ENCODE measurements at places on chromosomes 1 and 21. TPM values are rescaled to one million over a fixed set of nuclear protein-coding genes. Genes with fewer than 3 reads are reported as not detected.
A peak's percentile ranks its signal among the peaks of the same experiment; 100 is the strongest.

Gene CD244
- polyA plus RNA-seq, result 0.49 TPM

DNA sequence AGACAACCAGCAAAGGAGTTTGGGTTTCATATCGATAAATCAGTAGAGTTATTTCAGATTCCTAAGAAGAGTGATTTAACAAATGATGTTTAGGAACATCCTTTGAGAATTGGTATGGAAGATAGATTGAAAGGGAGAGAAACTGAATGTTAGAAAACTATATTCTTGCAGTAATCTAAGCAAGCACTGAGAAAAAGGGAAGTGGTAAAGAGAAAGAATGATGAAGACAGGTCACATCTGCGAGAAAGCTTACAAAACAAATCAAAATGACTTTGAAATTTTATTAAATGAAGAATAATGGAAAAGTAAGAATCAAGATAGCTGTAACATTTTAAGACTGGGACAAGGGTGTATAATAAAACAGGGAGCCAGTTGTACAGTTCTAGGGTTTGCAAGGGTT is 177.0 kb downstream of the HS2ST1 start:
- no peak for DNase-seq

- no peak for DNase-seq
Measured at GRCh38 chr1:101704895-101705294, 291.8 kb downstream of the OLFM3 start.

- no peak for DNase-seq
Measured at GRCh38 chr1:47449822-47450552, 12.1 kb downstream of the FOXD2 start.

GRCh38 chr1:185733818-185734735 is at the start of gene HMCN1:
Gene HMCN1 (plus strand): TSS chr1:185734391. CDS start chr1:185734780, 389 bp downstream.
- peak; percentile 77 for DNase-seq

DNA sequence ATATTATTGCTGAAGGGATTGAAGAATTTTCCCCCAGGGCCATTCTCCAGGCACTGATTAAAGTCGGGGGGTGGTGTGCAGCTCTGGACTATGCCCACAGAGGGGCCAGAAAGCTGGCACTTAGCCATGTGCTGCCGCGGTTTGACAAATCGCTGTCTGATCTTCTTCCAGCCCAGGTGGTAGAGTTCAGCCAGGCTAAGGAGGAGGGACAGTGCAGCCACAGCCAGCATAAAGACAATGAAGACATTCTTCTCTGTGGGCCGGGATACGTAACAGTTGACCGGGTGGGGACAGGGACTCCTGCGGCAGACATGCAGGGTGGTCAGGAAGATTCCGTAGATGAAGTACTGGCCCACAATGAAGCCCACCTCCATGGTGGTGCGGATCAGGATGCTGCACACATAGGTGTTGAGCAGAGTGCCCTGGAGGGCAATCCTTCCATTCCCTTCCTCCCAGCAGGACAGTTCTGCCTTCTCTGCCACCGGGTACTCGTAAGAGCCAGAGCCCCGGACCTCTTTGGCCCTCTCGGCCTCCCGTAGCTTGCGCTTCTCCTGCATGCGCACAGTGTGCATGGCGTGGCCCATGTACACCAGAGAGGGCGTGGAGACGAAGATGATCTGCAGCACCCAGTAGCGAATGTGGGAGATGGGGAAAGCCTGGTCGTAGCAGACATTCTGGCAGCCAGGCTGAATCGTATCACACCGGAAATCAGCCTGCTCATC is 1.9 kb downstream of the GJA5 start:
- DNase-seq, result no peak

Gene OR2T35
- not detected for polyA plus RNA-seq

- DNase-seq, result no peak
Measured at GRCh38 chr1:226702318-226702956, 36.6 kb downstream of the ITPKB start.

- no peak for DNase-seq
Measured at GRCh38 chr21:45735259-45736000, 91.9 kb downstream of the PCBP3 start.

Gene CYP4B1
- polyA plus RNA-seq, result 0.28 TPM

- no peak for DNase-seq
Measured at GRCh38 chr1:90902672-90903071, 119.2 kb downstream of the ZNF644 start.

DNA sequence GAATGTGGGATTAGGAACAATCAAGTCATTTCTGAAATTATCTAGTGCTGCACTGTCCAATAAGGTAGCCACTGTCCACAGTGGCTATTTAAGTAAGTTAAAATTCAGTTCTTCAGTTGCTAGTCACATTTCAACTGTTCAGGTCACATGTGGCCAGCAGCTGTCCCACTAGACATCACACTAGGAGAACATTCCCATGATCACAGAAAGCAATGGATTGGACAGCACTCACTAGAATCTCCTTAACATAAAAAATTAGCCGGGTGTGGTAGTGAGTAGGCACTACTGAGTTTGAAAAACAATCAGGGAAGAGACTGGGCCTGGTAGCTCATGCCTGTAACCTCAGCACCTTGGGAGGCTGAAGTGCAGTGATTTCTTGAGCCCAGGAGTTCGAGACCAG is 33.6 kb downstream of the NUP133 start:
- no peak for DNase-seq

DNA sequence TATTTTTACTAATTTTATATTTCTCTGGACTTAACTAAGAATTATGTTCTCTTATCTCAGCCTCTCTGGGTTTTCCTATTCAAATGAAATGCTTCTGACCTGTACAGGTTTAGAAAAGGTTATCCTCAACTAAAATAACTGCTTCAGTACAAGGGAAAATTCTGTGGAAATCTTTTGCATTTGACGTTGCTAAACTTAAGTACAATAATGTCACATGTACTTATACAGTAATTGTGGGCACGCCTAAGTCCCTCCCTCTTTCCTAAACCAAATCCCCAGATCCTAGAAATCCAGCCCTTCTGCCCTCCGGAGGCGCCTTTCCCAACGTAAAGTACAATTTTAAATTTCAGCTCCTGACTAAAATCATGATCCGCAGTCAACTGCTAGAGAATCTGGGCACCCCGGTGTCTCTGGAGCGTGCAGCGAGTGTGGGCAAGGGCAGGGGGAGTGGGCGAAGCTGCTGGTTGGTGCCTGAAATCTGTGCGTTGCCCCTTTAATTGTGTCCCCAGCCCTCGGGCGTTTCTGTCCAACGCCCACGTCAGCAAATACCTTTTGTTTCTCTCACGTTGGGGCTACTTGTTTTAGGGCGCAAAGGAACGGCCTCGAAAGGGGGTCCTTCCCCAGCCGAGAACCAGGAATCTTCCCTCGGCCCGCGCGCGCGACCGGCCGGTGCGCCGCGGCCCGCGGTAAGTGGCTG is at the start of gene ZBTB8A:
ZBTB8A (plus strand) TSS at position 541 of the 697 bp plus-strand sequence. CDS start 53,505 bp downstream, outside the sequence.
- DNase-seq, result peak; percentile 47

DNA sequence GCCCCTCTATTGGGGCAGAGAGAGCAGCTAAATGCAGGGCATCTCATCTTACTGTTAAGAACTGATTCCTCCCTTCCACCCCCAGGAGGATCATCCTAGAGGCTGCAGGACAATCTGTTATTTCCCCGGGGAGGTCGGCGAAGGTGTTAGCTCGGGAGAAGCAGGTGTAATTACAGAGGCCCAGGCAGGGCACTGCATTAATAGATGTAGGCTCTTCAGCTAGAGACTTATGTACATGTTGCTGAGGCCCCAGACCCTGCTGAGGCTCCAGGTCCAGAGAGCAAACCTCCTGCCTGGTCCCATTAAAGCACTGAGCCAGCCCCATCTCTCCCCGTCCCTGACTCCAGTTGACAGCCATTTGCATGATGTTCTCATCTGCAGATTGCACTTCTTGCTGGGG is 320.3 kb upstream of the VAMP3 start:
- no peak for DNase-seq

Gene DTL
- 10.0 TPM for polyA plus RNA-seq

Gene RGSL1
- not detected for polyA plus RNA-seq

GRCh38 chr1:2859219-2859880 is 57.9 kb upstream of the TTC34 start:
- no peak for DNase-seq

- DNase-seq, result peak; percentile 69
Measured at GRCh38 chr1:21261551-21262292, 28.5 kb downstream of the ECE1 start.

Gene GUCA2B
- polyA plus RNA-seq, result not detected

- peak; percentile 73 for DNase-seq
Measured at GRCh38 chr1:115373305-115373704, 35.3 kb upstream of the NGF start.

Gene SLC50A1
- polyA plus RNA-seq, result 20.1 TPM

GRCh38 chr21:15514073-15514946 is 215.5 kb upstream of the USP25 start:
- DNase-seq, result no peak

Gene CLDN17
- polyA plus RNA-seq, result not detected

Gene RNPEP
- 24.0 TPM for polyA plus RNA-seq

Gene SFN
- 0.42 TPM for polyA plus RNA-seq

GRCh38 chr1:231093156-231093922 is 53.3 kb upstream of the FAM89A start:
- peak; percentile 23 for DNase-seq

Gene LENEP
- not detected for polyA plus RNA-seq

DNA sequence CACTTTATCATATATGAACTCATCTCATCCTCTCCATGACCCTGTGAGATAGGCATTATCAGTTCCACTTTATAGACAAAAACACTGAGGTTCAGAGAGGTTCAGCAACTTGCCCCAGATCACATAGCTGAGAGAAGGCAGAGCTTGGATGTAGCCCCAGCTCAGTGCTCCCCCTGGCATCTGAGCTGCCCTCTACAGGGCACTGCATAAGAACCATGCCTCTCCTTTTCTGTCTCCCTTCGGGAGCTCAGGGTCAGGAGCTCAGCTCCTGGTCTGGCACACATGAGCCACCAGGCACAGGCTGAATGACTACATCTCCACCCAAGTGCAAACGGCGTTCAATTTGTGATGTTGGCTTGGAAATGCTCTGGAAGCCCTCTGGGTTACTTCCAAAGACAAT is 16.9 kb downstream of the RAB7B start:
- no peak for DNase-seq

GRCh38 chr1:235566084-235566483 is 61.8 kb upstream of the B3GALNT2 start:
- no peak for DNase-seq

Gene LRRC71
- polyA plus RNA-seq, result 0.22 TPM

Gene CFHR1
- 0.35 TPM for polyA plus RNA-seq

GRCh38 chr1:51427438-51427837 is 91.6 kb downstream of the EPS15 start:
- no peak for DNase-seq

Measured in muscle of back (tissue), 13 donors.